ENCODE measurements at places on chromosomes 2 and 18.

- DNase-seq: no peak
Measured at GRCh38 chr2:159961037-159961436, 101.4 kb downstream of the PLA2R1 start.

DNA sequence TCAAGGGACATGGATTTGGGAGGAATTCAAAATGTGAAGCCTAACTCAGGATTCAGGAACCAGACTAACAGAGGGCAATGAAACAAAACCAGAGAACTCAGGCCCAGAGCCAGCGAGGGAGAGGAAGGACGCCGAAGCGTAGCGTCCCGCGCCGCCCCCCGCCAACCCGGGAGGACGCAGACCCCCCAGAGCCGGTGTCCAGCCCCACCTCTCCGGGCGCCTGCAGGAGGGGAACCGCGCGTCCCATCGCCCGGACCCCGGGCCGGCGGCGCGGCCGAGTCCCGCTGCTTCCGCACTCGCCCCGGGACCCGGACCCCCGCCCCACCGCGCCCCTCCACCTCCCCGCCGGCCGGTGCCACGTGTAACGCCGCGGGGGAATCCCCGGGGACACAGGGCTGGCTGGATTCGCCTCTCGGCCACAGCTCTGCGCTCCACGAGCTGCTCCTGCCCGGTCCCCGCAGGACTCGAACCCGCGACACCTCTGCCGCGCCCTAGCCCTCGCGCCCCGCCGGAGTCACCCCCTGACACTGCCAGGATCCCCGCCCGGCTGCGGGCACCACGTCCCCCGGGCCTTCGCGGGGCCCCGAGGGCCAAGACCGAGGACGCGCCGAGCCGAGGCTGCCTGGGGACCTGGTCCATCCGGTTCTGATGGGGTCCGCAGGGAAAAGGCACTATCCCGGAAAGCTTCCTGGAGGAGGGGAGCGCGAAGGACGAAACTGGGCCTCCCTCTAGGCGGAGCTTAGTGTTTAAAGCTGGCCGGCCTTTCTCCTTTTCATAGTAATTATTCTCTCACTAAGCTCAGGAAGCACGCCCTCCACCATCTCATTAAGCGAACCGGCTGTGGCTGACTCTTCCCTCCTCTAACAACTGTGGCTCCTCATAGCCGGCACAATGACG lies 40.4 kb upstream of the FAM124B start:
- no peak for DNase-seq

- no peak for DNase-seq
Measured at GRCh38 chr18:7349181-7349837, 118.4 kb downstream of the LRRC30 start.

DNA sequence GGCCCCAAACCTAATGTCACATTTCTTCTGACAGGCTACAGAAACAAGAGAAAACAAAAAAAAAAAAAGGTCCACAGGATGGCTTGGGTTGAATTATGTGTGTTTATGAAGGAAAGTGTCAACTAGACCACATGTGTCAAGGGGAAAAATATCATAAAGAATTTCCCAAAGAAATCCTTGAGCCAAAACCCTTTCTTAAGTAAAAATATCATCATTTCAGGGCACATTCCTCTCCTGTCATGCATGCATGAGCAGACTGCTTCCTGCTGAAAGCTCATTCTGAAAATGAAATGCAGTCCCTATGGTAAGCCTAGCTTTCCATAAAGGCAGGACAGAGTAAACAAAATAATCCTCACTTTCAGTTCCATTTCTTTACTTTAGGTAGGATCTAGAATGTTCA lies 85.7 kb upstream of the RBBP8 start:
- no peak for DNase-seq

DNA sequence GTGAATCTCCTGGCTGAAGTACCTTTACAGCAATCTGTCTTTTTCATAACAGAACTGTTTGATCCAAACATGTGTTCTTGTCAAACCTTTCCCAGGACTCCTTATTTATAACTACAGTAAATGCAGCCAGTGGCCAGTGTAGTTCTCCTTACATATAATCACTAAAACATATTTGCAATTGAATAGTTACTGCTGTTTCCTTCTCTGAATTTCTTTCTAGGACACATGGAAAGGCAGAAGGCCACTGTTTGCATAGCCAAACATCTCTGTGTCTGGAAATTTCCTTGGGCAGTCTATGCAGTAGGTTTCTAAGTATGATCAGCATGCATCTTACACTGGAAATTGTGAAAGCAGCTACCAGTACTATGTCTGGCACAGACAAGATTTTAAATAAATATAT lies 57.4 kb upstream of the COL3A1 start:
- no peak for DNase-seq

- DNase-seq: no peak
Measured at GRCh38 chr2:218027426-218028188, 24.8 kb upstream of the TNS1 start.

DNA sequence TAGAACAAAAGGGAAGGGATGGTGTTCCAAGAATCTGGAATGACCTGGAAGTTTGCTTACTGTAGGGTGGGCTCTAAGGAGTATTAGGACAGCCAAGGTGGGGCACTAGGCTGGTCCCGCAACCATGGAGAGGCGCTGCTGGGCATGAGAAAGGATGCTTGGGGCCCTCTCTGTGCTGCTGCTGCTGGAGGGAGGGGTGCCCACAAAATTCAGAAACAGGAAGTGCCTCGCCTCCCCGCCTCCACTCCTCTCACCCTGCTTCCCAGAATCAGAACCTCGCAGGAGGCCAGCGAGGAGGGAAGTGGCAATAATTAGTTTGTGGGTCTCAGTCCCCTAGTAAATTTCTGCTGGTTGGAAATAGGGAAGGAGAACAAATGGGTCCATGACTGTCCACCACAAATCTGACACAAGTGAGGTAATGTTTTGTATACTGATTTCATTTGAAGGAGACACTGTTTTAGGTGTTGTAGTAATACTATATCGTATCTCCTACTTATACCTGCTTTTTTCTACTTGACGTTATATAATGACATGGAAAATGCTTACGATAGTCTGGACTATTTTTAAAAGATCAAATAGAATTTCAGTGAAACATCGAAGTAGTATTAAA lies 7.9 kb upstream of the PDCL3 start:
- no peak for DNase-seq

GRCh38 chr2:230738924-230739323 lies 26.3 kb downstream of the CAB39 start:
- DNase-seq: no peak

DNA sequence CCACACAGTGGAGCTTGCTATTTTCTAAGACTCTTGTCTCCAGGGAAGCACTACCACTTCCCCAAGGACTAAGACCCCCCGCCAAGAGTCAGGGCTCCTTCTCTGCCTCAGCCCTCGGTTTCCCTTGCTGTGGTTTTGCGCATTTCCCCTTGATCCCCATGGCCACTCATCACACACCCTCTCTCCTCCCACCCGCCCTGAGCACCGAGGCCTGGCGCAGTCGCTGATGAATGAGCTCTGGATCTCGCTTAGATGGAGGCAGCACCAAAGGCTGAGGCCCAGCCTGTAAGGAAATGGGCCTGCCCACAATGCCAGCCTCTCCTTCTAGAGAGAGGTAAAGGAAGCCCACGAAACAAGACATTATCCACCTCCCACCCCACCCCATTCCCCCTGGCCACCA lies 96.9 kb downstream of the TNS1 start:
- DNase-seq: peak; percentile 26

DNA sequence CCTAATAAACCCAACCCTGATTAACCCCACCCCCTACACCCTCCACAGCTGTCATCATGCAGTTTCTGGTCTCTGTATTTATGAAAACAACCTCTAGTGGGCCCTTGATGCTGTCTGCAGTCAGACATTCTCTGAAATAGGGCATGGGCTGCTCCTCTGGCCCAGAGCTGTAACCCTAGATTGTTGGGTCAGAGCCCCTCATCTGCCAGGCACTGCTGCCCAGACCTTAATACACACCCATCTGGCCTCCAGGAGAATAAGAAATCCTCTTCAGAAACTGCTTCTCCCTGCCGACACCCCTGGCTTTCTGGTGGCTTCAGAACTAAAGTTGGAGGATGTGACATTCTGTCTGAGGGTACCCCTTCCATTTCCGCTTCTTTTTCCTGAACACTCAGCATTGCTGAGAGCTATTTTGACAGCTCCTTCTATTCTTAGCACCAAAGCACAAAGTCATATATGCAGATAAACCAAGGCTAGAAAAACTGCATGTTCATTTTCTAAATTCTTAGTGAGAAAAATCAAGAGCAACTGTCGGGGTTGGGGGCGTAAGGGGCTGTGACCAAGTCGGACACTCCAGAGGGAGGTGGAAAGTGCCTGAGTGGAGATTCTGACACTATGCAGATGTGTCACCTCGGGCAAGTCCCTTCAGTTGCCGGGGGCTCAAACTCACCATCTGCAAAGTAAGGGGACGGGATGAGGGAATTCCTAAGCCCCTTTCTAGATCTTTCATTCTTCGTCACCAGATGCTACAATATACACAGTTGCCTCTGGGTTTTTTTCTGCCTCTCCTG lies 28.7 kb downstream of the SRSF7 start:
- DNase-seq: no peak

GRCh38 chr2:119367472-119368099 lies 809 bp downstream of the DBI start:
- peak; percentile 75 for DNase-seq

GRCh38 chr2:50126077-50126476 lies 905.9 kb downstream of the NRXN1 start:
- no peak for DNase-seq

GRCh38 chr2:224969633-224970260 lies 72.5 kb downstream of the DOCK10 start:
- no peak for DNase-seq
